ENCODE measurements at places on chromosomes 6 and 20.

DNA sequence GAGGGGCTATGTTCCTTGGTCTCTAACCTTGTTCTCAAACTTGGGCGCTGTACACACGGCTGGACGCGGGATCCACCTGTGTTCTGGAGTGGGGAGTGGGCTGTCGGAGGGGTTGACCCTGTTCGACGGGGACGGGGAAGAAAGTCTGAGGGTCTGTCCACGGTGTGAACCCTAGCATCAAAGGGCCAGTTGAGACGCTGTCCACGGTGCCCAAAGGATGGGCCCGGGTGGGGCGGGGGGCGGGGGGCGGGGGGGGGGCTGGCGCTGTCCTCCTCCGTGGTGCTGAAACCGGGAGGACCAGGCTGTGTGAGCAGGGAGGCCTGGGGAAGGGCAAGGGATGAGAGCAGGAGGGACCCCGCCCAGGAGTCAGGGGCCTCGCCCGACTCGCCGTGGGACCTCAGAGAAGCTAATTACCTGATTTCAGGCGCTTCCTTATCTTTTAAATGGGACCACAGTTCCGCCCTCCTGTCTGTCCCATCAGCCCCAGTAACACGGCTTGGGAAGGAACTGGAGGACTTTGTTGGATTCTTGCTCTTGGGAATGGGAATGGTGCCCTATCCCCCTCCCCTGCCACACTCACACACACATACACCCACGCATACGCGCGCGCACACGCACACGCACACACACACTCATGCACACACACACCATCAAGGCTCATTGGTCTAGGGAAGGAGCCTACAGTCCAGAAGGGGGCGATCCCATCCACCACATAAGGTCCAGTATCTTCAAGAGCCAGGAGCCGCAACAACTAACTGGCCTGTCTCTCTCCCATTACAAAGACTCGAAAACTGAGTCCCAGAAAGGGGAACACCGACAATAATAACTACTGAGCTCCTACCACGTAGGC, 1.0 kb upstream of the VSTM2L start:
- no peak for DNase-seq

DNA sequence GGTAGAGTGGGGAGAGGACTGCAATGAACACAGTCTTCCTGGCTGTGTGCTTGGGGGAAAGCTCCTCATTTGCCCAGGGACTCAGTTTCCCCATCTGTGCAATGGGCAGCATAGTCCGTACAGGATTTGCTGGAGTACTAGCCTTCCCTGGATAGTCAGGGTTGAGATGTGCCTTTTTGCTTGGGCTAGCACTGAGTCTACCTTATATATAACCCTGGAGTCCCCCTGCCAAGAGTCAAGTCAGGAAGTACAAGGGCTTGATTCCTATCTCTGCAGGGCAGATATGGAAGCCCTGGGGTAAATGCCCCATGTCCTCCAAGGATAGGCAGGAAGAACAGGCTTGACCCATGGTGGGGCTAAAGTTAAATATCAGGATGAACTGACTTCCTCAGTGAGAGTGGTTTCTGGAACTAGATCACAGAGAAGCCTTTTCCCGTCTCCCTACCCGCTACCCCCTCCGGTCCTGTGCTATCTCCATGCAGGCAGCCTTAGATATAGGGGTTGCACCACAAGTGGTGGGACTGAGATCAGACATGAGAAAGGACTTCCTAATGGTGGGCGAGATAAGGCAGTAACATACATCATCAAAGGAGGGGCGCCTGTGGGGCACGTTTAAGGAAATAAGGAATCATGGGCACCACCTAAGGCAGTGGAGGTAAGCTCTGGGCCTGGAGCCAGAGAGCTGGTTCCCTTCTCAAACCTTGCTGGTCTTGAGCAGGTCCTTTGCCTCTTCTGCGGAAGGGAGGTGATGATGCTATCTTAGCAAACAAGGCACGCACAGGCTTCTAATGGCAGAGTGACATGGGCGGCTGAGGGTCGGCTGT, 157.9 kb downstream of the MRPL14 start:
- DNase-seq = no peak

- DNase-seq = no peak
Measured at GRCh38 chr6:132971676-132972075, 157.3 kb downstream of the RPS12 start.

GRCh38 chr6:71292001-71292400, 3.4 kb downstream of the OGFRL1 start:
- no peak for DNase-seq

DNA sequence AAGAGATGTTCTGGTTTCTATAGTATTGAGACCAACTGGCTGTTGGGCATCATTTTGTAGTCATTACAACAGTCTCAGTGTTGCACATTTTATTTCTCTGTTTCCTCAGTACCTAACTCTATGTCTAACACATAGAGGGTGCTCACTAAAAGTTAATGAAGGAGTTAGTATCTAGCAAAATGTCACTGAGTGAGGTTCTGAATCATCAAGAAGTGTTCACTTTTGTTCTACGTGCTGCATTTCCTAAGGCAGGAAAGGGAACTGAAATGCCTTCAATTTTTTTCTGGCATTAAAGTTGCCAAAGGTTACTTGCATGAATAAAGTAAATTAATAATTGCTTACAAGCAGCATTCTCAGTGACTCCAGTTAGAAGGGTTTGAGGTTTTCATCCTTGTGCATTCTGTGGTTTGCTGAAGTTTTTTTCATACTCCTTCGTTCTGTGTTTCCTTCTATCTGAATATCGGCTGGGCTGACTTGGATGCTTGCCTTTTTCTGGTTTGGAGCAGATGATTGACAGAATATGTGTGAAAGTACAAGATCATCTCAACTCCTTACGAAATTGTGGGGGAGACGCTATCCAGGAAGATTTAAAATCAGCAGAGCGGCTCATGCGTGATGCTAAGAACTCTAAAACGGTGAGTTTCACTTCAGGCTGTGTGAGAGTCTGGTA, 114.5 kb upstream of the SCGN start:
- no peak for DNase-seq

GRCh38 chr6:112951829-112952228, 604.7 kb downstream of the RFPL4B start:
- no peak for DNase-seq

DNA sequence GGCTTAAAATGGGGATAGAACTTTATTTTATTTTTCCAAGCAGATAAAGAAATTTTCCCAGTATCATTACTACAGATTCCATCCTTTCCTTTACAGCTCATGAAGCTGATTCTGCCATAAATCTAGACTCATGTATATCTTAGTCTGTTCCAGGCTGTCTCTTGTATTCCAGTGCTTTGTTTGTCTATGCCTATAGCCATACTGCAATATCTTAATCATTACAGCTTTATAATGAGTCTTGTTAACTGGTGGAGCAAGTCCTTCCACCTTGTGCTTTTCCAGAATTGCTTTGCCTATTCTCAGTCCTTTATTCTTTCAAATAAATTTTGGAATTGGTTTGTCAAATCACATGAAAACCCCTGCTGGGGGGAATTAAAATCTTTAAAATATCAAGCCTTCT, 99.2 kb downstream of the MAP3K5 start:
- no peak for DNase-seq

GRCh38 chr6:358432-358831, 33.1 kb upstream of the IRF4 start:
- DNase-seq = no peak

DNA sequence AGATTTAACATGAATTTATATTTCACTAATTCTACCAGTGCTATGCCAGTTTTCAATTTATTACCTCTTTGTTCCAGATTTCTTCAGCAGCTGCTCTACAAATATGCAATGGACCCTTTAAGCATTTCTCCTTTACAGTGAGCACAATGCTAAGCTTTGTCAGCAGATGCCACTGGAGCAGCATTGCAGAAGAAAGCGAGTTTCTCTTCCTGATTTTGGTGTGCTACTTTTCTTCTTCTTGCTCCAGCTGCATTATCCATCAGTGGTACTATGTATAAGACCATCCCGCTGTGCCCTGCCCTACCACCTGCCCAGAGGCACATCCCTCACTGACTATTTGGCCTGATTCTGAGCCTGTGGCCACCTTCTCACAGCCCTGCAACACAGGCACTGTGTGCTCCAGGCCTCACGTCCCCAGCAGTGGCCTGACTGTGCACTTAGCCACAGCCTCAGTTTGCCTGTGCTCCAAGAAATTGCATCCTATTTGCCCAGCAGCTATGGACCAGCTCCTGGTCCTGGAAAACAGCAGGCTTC, 84.1 kb downstream of the TNFAIP3 start:
- no peak for DNase-seq

DNA sequence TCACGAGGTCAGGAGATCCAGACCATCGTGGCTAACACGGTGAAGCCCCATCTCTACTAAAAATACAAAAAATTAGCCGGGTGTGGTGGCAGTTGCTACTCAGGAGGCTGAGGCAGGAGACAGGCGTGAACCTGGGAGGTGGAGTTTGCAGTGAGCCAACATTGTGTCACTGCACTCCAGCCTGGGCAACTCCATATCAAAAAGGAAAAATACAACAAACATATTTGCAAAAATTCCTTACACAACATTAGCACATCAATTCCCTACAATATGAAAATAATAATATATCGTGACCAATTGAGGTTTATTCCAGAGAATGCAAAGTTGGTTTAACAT, 38.8 kb upstream of the PLEKHG1 start:
- no peak for DNase-seq

DNA sequence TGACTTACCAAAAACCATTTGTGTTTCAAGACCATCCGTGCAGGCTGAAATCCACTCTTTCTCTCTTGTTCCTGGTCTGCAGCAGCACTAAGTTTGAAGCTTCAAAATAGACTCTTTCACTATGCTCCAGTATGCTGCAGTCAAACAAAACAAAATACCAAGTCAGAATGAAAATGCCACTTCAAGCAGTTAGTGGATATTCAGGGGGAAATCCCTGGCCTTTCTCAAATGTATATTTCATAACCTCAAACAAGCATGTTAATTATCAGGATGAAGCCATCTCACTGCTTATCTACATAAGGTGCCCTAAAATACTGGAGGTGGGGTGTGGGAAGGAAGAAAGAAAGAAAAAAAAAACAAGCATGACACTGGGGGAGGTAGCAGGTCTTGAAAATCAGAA, 103.5 kb downstream of the ATXN1 start:
- DNase-seq = peak; percentile 33

- no peak for DNase-seq
Measured at GRCh38 chr6:167870321-167870720, 43.6 kb downstream of the AFDN start.

GRCh38 chr20:46999801-47000465, 105.3 kb downstream of the EYA2 start:
- DNase-seq = no peak

GRCh38 chr20:12815778-12816408, 192.9 kb upstream of the SPTLC3 start:
- DNase-seq = no peak

GRCh38 chr6:56999049-56999448, 44.1 kb downstream of the BEND6 start:
- no peak for DNase-seq

GRCh38 chr6:116518621-116519368, 7.4 kb downstream of the CALHM5 start:
- DNase-seq = no peak

- no peak for DNase-seq
Measured at GRCh38 chr6:140209775-140210174, 835.3 kb upstream of the CITED2 start.

GRCh38 chr20:23391707-23392310, 29.5 kb downstream of the NAPB start:
- DNase-seq = no peak

DNA sequence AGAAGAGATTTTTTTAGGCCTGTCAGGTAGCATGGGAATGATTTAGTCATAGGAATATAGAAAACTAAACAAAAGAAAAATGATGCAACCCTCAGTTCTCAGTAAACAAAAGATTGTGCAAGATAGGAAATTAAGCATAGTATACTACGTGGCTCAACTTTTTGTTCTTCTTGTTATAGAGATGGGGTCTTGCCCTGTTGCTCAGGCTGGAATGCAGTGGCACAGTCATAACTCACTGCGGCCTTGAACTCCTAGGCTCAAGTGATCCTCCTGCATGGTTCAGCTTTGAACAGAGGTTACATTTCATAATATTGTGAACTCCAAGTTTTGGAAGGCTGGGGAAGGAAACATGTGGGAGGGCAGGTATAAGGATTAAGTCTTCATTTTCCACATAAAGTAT, 28.5 kb downstream of the SLX4IP start:
- DNase-seq = no peak

DNA sequence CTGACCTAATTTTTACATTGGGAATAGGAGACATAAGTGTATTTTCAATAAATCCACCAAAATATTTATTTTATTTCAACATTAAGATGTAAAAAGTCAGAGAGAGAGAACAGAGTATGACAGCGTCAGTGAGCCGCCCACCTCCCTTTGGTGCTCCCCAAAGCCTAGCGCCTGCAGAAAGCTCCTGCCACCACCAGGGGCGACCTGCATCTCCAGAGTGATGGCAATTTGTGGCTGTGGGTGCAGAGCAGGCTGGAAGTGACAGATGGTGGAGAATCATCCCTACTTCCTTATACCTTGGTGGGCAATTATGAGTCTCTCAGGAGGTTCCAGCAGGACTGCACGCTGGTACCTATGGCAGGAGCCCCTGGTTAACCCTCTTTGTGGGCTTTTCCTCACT, 87.3 kb downstream of the PTPRT start:
- no peak for DNase-seq

- no peak for DNase-seq
Measured at GRCh38 chr6:115934145-115934544, 126.5 kb downstream of the FRK start.

DNA sequence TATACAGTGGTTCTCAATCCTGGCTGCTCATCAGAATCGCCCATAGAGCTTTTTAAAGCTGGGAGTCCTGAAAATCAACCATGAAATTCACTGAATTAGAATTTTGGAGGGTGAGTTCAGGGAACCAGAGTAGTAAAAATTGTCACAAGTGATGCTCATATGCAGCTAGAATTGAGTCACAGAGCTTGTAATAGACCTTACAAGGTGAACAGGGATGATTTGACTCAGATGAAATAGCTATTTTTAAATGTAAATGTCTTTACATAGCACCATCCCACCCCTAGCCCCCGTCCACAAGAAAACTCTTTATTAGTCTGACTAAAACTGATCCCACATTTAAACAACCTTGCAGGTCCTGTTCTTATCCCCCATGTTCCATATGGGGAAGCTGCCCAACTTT, 531.7 kb downstream of the LMBRD1 start:
- DNase-seq = no peak

Data from CD4-positive, alpha-beta T cell treated with Interleukin-2 at 100 ng/mL for 4 hours (primary cell).